Hematopoietic multipotent progenitor cell treated with erythropoietin and hydrocortisone succinate and interleukin-3 and kit ligand, for 17 days (in vitro differentiated cells): ENCODE measurements at places on chromosomes 6 and 20.

DNA sequence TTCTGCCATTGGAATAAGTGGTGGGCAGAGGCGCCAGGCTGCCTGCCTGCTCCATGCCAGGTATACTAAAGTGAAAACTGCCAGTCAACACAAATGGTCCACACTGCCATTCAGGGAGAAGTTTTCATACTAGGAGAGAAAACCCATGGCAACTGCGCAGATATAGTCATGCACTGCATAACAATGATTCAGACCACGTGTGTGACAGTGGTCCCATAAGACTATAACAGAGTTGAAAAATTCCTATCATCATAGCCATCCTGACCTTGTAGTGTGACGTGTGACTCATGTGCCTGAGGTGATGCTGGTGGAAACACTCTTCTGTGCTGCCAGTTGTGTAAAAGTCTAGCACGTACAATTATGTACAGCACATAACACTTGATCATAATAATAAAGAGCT is 25.1 kb downstream of the ZC3H12D start:
- DNase-seq = no peak

- DNase-seq = no peak
Observed at GRCh38 chr20:57614490-57615444, 5.5 kb downstream of the ZBP1 start.

- DNase-seq = no peak
Observed at GRCh38 chr6:19450651-19451050, 386.5 kb upstream of the ID4 start.

DNA sequence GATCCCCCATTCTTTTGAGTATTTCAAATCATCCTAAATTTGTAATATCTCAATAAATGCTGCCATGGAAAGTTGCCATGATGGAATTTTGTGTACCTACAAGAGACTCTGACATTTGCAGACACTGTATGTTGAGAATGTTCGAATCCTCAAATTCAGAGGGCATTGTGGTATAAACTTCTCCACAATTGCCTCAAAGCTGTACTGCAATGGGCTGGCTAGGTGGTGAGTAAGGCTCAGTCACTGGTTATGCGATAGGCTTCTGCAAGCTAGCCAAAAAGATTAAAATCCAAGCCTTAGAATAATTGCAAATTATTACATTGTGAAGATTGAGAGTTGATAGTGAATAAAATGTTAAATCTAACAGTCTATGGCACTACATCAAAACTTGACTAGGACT is 130.2 kb upstream of the CEP162 start:
- DNase-seq = no peak

GRCh38 chr20:62752181-62752670 is 43.6 kb downstream of the NTSR1 start:
- DNase-seq = no peak

- no peak for DNase-seq
Observed at GRCh38 chr6:15410752-15411151, 164.9 kb downstream of the JARID2 start.

- peak; percentile 20 for DNase-seq
Observed at GRCh38 chr6:27078734-27079357, 168.7 kb upstream of the PRSS16 start.

DNA sequence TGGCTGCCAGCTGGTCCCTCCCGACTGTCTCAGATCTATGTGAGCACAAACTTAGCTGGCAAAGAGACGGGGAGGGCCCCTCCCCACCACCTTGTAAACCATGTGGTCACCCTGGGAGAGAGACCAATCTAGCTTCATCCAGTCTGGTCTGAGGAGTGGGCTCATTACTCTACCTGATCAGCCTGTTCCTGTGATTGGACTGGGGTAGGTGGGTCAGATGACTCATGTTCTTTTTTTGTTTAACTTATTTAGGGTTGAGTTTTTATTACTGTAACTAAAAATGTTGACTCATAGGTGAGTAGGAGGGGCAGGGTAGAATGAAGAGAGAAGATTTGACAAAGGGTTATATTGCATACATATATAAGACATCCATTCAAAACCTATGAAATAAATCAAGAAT is 4.7 kb downstream of the GSTA4 start:
- no peak for DNase-seq

DNA sequence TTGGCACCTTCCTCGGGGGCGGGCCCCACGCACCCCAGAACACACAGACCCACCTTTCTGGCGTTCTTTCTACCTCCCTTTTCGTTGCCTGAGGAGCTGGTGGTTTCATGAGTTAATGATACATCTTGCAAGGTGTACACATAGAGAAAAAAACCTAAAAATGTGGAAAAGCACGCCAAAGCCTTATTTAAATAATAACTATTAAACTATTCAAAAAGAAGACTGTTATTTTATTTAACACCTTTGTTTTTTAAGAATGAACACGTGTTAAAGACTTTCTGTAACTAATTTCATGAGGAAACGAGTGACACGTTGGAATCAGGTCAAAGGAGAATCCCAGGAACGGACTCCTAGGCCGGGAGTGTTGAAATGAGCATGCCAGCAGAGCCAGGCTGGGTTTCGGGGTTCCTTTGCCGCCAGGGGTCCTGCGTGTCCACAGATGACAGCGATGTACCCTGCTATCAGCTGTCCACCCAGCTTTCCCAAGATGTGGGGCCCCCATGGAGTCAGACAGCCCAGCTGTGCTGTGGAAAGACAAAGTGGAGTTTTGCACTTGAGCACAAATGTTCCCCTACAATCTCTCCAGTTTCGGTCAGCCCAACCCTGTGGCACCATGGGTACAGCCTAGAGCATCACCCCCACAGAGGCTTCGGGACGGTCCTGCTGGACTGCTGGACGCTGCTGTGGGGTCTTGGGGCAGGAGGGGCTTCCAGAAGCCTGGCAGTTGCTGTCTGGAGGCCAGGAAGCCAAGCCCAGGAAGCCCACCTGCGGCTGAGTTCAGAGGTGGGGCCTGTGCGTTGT is 16.1 kb downstream of the SLC17A9 start:
- no peak for DNase-seq

DNA sequence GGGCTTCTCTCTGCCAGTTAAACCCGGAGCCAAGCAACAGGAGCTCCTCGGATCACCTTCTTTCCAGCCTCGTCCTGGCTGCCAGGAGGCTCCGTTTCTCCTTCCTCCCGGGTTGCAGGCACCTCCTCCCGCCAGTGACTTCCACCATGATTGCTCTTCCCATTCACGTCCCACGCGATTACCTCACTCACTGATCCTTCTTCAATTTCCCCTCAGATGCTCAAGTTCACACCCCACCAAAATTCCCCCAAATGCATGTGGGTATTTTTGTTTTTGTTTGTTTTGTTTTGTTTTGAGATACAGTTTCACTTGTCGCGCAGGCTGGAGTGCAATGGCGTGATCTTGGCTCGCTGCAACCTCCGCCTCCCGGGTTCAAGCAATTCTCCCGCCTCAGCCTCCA is 25.1 kb downstream of the KCNQ2 start:
- no peak for DNase-seq

DNA sequence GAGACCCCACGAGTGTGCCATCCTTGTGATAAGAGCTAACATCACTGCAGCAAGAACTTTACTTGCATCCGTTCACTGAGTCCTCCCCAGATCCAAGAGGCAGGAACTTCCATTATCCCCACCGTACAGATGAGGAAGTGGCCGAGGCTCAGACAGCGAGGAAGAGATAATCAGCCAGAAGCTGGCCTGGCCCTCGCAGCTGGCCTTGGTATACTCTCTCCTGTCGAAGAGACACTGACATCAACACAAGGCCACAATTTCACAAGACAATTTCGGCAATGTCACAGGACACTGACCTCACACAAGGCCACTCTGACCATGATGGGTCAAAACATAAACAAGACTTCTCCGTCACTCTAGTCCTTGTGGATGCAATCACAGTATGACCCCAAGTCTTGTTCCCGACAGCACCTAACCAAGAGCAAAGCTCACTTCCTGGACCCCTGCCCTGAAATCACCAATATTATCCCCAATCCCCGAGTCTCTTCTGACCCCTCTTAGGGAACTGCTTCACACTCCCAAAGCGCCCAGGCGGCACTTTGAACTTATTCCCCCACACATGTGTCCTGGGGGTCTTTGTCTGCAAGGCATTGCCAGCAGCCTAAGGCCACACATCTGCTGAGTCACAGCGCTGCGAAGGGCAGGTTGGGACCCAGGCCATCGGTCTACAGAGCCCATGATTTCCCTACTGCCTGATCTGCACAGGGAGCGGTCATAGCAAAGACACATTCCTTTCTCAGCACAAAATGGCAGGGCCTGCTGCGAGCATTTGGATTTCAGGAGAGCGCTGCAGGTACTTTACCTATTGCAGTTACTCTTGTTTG is 14.8 kb upstream of the VAPB start:
- no peak for DNase-seq

GRCh38 chr6:128515550-128516513 is 4.6 kb downstream of the PTPRK start:
- DNase-seq = no peak

DNA sequence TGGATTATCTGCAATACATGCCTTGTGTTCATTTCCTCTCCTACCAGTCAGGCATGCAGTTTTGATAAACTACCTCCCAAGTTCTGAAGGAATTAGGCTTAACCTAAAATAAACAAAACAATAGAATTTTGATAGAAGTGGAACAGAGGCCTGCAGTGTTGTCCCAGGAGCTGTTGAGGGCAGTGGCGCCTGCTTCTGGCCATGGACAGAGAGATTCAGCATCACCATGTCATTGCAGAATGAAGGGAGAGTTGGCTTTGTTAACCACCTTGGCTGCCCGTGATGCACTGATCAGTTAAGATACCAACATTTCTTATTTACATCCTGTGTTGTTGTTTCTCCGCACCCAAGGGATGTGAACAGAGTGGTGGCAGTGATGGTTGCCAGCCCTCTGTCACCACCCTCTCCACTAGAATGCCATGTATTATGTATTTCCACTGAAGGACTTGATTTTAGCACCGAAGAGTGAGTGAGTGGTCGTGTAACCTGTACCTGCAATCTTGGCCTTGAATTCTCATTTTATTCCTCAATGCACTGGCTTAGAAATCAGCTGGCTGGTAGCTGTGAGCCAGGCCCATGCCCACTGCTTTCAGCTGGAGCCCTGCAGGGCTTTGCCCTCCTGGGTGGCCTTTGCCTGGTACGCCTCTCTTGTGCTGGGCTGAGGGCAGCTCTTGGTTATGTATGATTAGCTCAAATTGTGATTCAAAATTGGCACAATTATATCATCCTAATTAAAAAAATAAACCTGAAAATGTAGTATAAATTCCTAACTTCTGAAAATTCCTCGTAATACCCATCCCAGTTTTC is 56.5 kb downstream of the SHLD1 start:
- DNase-seq = no peak

- DNase-seq = no peak
Observed at GRCh38 chr6:106452628-106453027, 92.1 kb downstream of the CRYBG1 start.

DNA sequence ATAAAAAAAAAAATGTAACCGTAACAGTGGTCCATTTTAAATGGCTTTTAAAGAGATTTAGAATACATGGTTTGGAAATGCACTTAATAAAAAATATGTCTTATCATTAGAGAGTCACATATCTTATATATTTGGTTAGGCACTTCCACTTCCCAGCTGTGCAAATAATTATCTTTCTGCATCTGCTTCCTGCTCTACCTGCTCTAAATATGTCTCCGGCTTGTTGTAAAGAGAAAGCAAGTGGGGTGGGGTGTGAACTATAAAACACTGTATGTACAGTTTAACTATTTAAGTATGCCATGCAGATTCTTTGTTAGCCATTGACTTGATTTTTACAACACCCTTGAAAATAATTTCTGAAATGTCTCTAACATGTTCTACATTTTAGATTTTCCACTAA is 106.3 kb downstream of the NKAIN2 start:
- DNase-seq = no peak
